Fibroblast of skin of right biceps (primary cell): ENCODE measurements at places on chromosomes 12 and 14.

GRCh38 chr12:107635139-107635538, 50.5 kb upstream of the PWP1 start:
- DNase-seq: peak; percentile 53

DNA sequence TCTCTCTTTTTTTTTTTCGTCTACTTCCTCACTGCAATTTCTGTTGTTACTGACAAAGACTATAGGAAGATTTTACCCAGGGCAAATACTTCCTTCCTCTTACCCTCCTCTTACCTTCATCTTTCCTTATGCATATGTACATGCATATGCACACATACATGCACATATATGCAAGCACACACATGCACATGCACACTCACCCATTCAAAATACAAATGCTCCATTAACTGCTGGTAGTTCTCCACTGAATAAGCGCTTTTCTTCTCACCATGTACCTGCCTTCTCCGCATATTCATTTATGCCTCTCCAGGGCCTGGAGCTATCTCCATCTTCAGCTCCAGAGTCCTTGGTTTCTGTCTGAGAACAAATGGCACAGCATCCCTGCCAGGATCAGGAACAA, 632 bp downstream of the C12orf54 start:
- no peak for DNase-seq

GRCh38 chr12:72330301-72330700, 58.1 kb downstream of the TRHDE start:
- DNase-seq: peak; percentile 18

GRCh38 chr12:28239918-28240317, 49.7 kb downstream of the CCDC91 start:
- no peak for DNase-seq

DNA sequence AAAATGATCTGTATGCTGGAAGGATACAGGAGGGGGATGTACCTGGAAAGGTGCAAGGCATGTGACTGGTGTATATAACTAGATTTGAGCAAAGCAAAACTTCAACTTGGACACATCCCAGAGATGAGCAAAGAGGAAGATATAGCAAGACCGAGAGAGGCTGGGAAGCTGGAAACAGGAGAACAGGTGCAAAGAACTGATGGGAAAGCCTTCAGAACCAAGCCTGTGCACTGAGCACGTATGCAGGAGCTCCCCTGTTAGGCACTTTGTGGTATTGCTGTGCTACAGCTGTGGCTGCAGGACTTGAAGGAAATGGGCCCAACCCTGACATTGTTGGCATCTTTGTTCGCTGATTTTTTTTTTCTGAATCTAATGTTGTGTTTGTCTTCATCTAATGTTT, 120.7 kb upstream of the PWP1 start:
- DNase-seq: no peak

GRCh38 chr12:3611860-3612703, 121.1 kb downstream of the PRMT8 start:
- DNase-seq: no peak
